ENCODE measurements at places on chromosomes 1 and 21. TPM values are rescaled to one million over a fixed set of nuclear protein-coding genes. Genes with fewer than 3 reads are reported as not detected.

Gene CHIA
- not detected for total RNA-seq

Gene CLCNKB
- not detected for total RNA-seq

Gene SEMA4A
- 35.3 TPM for total RNA-seq

Gene PATJ
- total RNA-seq = 16.4 TPM

Gene OVAAL
- total RNA-seq = not detected

Gene KIF2C
- 121 TPM for total RNA-seq

Gene THEM5
- total RNA-seq = not detected

Gene PRAMEF5
- total RNA-seq = not detected

Gene TRIM67
- total RNA-seq = not detected

All from activated CD4-positive, alpha-beta T cell treated with anti-CD3 and anti-CD28 coated beads, Interleukin-2, amount 10 ng/mL, durations not matched to agents 7 days and 5 days (primary cell).